ENCODE measurements at places on chromosomes 1 and 21. TPM values are rescaled to one million over a fixed set of nuclear protein-coding genes. Genes with fewer than 3 reads are reported as not detected.
A peak's percentile ranks its signal among the peaks of the same experiment; 100 is the strongest.

DNA sequence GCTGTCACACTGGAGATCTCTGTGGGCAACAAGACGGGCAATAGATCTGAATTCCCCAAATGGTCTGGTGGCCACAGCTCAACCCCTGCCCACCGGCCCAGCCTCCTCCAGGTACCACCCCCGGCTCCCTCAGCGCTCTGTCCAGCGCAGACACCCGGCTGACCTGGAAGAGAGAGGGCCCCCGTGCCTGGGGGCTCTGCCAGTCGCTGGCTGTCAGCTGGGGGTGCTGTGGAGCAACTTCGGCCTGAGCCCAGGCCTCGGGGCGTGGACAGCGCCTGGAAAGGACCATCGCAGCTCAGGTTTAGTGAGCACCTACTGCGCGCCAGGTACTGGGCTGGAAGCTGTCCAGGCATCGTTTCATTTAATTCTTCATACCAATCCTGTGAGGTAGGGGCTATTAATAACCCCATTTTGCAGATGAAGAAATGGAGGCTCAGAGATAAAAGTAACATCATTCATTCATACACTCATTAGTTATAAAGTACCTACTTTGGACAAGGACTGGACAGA is 51.0 kb downstream of the AHDC1 start:
- no peak for DNase-seq

DNA sequence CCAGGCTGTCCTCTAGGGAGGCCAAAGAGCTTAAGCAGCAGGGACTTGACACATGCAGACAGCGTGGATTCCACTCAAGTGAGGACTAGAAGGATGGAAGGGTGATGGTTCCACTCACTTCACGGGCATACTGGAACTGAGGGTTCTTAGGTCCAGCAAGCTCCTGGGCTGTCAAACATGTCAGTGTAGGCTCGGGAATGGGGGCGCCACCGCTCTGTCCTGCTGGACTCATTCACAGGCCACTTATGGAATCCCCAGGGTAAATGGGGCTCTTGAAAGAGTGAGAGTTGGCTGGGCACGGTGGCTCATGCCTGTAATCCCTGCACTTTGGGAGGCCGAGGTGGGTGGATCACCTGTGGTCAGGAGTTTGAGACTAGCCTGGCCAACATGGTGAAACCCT is 27.7 kb upstream of the CSF3R start:
- DNase-seq: no peak

SPRR4 gene
- total RNA-seq: not detected

DNA sequence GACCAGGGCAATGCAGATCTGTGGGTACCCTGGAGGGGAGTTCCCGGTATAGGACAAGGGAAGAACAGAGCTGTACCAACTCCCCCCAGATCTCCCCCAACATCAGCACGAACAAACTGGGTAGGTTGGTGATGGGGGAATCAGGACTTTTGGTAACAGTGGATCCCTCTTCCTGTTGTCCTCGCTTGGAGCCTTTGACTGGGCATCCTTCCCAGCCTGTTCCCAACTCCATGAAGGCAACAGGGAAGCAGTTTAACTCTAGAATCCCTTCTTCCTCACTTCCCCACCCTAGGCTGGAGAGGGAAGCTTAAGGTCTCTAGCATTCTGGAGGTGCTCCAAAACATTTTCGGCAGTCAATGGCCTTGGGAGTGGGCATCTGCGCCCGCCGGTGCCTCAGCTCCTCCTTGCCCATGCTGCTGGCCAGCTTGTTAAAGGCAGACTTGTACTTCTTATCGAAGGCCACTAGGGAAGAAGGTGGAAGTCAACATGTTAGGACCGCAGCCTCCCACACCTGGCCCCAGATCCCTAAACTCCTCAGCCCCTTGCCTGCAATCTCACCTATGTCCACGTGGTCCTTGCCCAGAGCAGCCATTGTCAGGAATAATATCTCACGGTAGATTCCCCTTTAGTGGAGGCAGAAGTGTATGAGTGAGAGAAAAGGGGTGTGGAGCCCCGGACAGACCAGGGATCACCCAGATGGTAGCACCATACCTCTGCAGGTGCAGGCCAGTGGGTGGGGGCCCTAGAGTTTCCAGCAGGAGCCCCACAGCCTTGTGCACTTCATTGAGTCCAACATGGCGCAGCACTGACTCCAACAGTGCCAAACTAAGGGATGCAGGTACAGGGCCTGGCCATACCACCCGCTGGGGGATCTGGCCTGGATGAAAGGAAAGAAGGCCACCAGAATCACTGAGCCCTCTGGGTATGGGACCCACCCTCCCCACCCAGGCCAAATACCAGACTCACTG is 7.5 kb upstream of the GATAD2B start:
- DNase-seq: no peak

DNA sequence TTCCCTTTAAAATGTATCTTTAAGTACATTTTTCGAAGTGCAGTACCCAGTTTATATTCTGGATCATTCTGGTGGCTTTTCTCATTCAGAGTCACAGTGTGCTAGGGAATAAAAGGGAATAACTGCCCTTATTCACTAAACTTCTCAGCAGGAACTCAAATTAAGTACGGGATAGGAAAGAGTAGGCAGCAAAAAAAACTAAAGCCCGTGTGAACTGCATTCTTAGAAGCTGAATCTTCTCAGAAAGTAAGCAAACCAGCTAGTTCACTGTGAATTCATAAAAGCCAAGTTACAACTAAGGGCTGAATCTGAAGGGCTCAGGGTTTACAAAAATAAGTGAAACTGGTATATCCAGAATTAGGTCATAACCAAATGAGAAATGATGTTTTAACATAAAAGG is 22.0 kb downstream of the PRPF38A start:
- no peak for DNase-seq

ELAPOR1 gene
- total RNA-seq: 24.4 TPM

GRCh38 chr1:219144658-219145315 is 28.9 kb upstream of the LYPLAL1 start:
- DNase-seq: no peak

KRTAP11-1 gene
- not detected for total RNA-seq

PLXNA2 gene
- total RNA-seq: 83.9 TPM

UTP11 gene
- 22.8 TPM for total RNA-seq

CLCA1 gene
- total RNA-seq: not detected

DNA sequence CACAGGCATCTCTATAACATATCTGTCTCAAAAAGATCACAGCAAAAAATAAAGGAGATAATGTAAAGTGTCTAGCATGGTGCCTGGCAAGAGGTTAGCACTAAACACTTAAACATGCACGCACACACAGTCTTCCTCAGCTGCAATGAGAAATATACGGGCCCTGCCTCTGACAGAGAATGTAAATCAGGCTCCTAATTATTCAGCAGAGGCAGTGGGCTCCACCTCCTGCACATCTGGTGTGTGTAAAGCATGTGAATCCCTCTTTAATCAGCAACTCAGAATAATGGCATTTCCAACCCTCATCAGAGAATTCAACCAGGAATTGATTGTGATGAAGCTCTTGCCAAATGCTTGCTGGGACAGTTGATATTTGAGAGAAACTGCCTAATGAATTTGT is 85.6 kb upstream of the KCNA3 start:
- DNase-seq: no peak

DNA sequence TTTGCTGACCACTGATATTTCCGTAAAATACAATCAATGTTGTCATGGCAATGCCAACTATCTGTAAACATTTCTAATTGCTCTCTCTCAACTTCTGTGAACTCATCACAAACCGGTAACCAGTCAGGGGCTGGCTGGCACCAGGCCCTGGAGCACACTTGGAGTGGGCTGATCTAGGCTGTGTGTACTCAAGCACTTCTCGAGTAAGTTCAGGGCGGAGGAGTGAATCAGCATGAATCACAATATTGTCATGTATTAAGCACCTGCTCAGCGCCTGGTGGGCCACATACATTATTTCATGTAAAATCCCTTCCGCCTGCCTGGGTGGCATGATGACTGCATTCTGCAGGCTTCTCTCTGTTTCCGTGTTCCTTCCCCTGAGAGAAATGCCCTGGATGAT is 212.4 kb downstream of the FOXD2 start:
- peak; percentile 77 for DNase-seq

- no peak for DNase-seq
Observed at GRCh38 chr1:177659281-177659680, 310.6 kb downstream of the SEC16B start.

- no peak for DNase-seq
Observed at GRCh38 chr1:55244476-55245099, 29.4 kb upstream of the USP24 start.

RIPK4 gene
- total RNA-seq: 8.7 TPM

SLC44A3 gene
- total RNA-seq: 19.3 TPM

CD55 gene
- total RNA-seq: 356 TPM

DNA sequence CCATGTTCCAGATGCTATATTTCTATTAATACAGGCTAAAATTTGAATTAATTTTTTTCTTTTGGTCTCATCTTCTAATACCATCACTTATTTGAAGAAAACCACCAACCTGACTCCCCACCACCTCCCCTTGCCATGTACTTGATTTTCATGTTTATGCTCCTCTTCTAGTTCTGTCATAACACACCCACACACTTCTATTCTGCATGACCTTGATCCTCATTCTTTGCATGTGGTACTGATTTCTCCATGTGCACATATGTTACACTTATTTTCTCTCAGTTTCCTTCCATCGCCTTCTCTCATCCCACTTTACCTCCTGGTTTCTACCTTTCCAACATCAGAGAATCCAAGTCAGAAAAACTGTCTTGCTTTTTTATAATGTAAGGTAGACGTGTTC is 78.9 kb upstream of the ARID1A start:
- DNase-seq: no peak

DNA sequence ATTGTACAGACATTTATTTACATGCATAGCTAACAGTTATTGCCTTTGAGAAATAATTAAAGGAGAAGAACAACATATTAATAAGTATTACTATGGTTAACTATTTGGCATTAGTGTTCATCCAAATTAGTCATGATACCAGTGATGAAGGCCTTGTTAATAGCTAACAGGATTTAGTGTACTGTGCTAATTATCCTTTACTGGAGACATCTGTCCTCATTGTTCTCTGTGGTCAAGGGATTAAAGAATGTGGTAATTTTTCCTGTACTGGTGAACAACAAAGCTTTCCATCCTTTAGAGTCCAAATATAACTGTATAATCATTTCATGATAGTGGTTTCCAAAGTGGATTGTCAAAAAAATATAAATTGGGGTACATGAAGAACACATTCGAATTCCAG is 103.9 kb downstream of the ADGRL4 start:
- no peak for DNase-seq

DNA sequence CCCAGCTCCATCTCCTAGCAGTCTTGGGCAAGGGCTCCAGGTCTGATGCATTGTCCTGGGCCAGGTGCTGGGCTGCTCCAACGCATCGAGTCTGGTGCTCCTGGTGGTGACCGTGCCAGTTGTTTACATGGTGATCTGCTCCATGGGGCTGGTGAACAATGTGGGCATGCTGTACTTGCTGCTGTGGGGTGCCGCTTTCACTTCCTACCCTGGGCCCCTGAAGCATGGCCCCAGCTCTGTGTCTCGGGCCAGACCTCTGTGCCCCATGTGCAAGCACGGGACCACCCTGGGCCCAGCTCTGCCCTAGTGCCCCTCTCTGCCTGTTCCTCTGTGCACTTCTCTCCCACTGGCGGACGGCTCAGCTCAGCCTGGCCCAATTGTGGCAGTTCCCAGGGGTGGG is 119.4 kb downstream of the MAST2 start:
- DNase-seq: no peak

DNA sequence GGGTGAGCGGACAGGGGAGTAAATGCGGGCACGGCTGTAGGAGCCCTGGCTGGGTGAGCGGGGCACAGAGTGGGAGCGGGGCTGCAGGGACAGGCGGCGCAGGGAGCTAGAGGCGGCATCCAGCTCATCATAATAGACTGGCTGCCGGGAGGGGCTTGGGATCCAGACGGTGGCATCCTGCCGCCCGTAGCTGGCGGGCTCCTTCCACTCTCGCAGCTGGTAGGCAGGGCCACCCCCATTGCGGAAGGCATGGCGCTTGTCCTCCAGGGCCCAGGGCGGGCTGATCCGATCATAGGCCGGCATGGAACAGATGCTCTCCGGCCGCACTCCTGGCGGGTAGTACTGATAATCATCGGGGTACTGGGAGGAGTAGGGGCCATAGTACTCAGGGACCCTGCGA is 43.7 kb upstream of the GOLT1A start:
- DNase-seq: no peak

CCSAP gene
- total RNA-seq: 12.2 TPM

DNA sequence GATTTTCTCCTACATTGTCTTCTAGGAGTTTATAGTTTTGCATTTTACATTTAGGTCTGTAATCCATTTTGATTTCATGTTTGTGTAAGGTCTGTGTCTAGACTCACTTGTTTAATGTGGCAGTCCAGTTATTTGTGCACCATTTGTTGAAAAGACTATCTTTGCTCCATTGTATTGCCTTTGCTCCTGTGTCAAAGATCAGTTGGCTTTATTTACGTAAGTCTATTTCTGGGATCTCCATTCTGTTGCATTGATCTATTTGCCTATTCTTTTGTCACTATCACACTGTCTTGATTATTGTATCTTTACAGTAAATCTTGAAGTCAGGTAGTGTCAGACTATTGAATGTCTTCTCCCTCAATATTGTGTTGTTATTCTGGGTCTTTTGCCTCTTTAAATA is 49.7 kb upstream of the RGS2 start:
- DNase-seq: no peak

MFSD2A gene
- 110 TPM for total RNA-seq

DNA sequence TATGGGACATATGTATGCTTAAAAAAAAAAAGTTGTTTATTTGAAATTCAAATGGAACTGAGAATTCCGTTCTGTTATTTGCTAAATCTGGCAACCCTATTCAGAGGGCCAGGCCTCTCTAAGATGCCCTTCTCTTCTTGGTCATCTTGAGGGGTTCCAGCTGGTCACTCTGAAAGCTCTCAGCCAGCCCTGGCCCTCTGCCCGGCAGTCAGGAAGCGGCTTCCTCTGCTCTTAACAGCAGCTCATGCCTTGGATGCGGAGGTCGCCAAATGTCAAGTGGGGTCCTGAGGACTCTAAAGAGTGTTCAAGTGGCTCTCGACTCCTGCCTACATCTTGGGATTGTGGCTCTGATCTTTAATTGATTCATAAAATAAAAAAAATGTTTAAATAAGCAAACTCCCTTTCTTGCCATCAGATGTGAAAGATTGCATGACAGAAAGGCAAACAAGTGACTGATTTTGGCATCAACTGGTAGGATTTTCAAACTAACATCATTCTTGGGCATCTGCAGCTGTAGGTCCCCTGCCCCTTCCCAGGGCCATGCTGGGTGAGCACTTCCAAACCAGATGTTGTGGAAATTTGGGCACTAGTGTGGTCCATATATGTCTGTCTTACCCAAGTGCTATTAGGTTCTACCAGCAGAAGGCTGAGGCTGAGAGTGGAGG is 130.8 kb downstream of the PRDM2 start:
- peak; percentile 91 for DNase-seq

DNA sequence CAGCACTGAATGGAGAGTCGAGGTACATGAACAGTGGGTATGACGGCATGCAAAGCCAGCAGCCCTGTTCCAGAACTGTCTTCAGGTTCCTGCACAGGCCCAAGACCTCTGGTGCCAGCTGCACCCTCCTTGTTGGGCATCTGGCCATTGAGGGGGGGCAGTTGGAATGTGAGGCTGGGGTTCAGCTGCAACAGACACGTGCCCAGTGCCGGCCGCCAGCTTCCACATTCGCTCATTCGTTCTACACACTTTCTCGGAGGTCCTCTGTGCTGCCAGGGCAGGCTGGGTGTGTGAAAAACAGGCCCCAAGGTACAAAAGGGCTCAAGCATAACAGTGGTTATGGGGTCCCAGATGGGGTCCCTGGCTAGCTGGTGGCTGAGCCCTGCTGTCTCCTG is 37.9 kb upstream of the SLC19A1 start:
- peak; percentile 37 for DNase-seq

Measured in lower lobe of right lung (tissue), 2 donors.